ENCODE measurements at places on chromosomes 1 and 21.

GRCh38 chr1:245085508-245086095 is 69.2 kb upstream of the KIF26B start:
- no peak for DNase-seq

DNA sequence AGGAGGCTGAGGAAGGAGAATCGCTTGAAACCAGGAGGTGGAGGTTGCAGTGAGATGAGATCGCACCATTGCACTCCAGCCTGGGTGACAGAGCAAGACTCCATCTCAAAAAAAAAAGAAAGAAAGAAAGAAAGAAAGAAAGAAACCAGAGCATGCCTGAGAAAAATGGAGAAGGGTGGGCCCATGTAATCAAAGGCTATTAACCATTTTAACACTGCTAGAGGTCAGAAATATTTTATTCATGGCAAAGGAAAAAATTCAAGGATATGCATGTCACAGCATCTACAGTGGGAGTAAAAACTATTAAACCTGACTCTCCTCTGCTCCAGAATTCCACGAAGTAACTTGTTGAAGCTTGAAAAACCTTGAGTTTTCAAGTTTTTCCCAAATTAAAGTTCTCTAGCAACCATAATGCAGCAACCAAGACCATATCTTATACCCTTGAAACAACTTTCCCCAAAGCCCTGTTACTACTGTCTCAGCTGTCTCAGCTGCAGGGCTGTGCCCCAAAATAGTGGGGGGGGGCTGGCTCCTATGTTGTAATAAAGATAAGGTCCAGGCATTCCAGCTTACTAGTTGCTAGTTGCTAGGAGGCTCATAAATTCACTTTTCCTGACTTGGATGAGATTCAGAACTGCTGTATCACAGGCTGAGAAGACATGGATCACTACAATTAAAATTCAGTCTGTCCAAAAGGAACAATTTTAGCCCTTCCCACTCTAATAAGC is 112.9 kb upstream of the SOD1 start:
- no peak for DNase-seq

DNA sequence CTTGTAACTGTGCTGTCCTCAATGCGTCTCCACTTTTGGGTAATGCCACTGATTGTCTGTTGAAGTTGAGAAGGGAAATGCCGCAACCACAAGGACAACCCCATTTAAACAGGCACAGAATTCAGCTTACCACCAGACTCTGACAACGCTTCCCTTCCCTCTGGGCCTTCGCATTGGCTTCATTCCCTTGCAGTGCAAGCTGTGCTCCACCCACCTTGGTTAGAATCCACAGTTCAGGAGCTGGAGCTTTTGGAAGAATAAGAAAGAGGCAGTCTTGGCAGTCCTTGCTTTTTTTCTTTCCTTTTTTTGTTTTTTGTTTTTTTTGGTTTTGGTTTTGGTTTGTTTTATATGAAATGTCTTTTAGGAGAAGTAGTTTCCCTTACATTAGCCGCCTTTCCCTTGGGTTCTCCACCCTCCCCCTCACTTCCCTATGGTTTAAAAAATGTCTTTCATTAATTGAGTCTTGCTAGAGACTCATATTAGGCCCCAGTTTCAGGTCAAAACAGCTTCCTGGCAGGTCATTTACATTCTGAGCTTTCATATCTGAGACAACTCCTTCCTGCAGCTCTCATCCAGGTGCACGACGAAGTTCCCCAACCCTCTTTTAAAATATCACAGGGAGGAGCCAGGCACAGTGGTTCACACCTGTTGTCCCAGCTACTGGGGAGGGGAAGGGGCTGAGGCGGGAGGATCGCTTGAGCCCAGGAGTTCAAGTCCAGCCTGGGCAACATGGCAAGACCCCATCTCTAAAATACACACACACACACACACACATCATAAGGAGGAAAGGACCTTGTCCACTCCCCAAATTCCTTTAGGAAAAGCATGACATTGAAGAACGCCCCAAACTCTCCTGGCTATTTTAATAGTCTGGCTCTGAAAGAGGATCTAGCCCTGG is 20.7 kb upstream of the LAX1 start:
- peak; percentile 59 for DNase-seq

- no peak for DNase-seq
Observed at GRCh38 chr21:46038871-46039397, 57.4 kb downstream of the COL6A1 start.

DNA sequence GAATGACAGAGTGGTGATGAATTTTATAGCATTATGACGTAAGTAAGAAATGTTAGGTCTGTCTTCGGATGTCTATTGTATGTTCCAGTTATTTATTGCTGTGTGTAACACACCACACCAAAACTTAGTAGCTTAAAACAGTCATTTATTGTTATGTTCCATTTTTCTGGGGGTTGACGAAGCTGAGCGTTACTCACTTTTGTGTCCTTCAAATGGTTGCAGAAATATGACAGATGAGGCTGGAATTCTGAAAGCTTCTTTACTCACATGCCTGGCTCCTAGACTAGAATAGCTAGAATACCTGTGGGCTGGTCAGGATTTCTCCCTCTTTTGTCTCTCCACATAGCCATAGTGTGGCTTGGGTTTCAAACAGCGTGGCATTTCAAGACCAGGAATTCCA is 62.1 kb upstream of the S1PR1 start:
- no peak for DNase-seq

DNA sequence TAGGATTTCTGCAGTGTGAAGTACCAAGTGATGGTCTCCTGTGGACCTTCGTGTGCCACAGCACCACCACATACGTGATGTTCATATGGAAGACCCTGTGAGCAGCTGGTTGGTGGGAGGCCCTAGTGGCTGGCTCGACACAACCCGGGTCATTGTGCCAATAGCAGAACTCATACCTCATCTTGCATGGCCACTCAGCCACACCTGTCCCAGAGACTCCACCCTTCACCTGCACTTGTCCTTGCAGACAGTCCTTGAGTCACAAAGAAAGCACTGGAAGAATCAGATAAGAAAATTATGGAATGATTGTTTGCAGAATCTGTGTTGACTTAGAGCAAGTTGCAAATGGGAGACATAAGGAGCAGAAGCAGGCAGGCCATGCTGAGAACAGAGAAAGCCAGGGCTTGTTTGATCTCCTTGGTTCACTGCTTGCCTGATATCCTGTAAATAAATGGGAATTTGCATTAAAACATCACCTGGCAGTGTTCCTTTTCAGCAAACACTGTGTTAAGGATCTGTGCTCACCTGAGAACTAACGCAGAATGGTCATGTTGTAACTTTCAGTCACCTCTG is 307.7 kb downstream of the SIPA1L2 start:
- DNase-seq: no peak

DNA sequence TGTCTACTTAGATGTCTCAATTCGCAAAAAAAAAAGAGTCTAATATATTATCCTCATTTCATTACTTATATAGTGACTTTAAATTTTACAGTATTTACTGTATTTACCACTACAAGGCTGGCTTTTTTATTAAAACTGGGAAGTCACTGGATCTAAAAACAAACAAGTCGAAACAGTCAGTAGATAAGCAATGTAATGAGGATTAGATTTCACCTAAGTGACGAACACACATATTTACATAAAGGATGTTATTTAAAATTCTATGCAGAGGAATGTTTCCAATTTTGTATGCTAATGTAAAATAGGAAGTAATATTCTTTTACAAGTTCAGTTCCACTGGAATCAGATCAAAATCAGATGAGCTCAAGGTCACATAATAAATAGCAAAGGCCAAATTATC is 28.3 kb downstream of the TTC13 start:
- DNase-seq: no peak

- DNase-seq: no peak
Observed at GRCh38 chr1:167913895-167914496, at the start of gene ADCY10. Gene ADCY10, minus strand, starts transcription at chr1:167914134. Its CDS starts 8,994 bp downstream, at chr1:167905140.

DNA sequence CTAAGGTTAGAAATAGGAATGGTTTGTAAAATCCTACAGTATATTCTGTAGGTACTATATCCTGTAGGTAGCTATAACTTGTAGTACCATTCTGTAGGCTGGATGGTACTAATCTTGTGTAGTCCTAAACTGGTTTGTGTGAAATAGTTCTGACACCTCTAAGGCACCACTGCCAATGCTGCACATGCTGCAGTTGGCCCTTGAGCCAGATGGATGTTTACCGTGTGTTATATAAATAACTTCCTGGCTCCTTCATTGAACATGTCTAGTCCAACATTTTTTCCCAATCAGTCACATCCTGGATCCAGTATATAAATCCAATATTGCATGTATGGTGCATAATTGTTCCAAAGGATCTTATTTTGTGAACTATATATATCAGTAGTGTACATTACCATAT is 89.5 kb upstream of the GNG4 start:
- DNase-seq: no peak

DNA sequence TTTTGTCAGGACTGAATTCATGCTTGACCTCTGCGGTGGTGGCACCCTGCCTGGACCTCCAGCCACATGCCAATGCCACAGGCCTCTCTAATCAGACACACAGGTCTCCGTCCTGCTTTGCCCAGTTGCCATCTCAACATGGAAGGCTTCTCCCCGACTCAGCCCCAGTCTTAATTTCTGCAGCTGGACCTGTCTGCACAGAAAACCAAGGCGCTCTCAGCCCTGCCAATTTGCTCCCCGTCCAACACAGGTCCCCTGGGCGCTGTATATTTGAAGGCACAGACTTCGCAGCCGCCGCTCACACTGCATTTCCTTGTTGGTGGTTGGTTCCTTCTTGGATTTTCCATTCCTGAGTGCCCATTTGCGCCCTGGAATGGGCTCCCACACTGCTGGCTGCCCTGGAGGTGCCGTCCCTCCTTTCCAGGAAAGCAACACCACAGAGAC is 28.0 kb upstream of the PLEKHG5 start:
- no peak for DNase-seq

DNA sequence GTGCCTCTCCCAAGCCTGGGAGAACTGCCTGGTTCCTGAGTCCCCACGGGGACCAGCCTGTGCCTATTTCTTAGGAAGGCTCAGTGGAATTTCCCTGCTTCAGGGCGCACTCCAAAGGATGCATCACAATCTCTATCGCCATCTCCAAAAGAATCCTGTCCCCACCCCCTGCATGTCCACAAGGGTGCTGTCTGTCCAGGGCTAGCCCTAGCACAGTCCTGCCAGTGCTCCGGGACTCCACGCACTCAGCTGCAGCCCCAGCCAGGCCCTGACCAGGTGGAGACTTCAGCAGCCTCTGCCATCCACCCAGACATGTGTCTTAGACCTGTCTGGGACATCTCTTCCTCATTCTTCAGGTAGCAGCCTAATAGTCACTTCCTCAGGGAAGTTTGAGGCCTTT is 199.7 kb downstream of the GRIK3 start:
- no peak for DNase-seq
